ENCODE measurements at places on chromosomes 2 and 18.

- no peak for DNase-seq
Measured at GRCh38 chr2:176885661-176886060, 326.9 kb upstream of the HNRNPA3 start.

DNA sequence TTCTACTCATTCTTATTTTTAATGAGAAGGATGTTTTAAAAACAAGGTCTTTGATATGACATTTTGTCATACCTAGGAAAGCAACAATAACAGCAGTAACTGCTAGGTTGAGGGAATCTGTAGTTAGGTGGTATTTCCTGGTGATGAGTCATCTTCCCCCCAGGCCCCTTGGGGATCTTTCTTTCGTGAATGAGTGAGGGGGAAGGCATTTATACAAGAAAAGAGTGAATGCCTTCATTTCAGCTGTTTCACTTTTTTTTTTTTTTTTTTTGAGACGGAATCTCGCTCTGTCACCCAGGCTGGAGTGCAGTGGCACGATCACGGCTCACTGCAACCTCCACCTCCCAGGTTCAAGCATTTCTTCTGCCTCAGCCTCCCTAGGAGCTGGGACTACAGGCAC is 108.6 kb downstream of the MAP4K4 start:
- no peak for DNase-seq

DNA sequence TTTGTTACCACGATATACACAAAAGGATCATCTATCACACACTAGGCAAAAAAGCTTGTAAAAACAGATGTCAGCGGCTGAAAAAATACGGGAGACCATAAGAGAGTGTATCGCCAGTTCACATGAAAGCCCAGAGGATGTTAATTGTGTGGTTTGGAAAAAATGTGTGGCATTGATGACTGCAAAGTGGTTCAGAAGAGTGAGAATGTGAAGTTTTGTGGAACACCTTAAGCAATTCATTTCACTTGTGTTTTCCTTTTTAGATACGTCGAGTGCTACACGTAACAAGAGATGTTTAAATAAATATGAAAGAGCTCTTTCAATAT is 61.7 kb upstream of the DAPL1 start:
- no peak for DNase-seq

- DNase-seq, result no peak
Measured at GRCh38 chr2:241189856-241190201, 1.4 kb downstream of the ANO7 start.

GRCh38 chr2:72863046-72863445 is 24.2 kb upstream of the SPR start:
- no peak for DNase-seq

DNA sequence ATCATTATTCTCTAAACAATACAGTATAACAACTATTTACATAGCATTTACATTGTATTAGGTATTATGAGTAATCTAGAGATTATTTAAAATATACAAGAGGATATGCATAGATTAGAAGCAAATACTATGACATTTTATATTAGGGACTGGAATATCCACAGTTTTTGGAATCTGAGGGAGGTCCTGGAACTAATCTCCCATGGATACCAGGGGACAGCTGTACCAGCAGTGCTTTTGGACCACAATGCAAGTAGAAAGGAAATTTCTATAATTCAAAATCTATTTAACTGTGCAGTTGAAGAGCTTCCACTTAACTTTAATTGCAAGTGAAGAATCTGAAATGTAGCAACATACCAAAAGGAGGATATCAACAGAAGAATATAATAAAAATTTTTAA is 120.8 kb downstream of the LTBP1 start:
- no peak for DNase-seq

GRCh38 chr2:100893392-100894104 is 73.6 kb downstream of the NPAS2 start:
- peak; percentile 2 for DNase-seq

- DNase-seq, result no peak
Measured at GRCh38 chr2:222670191-222671038, 1.0 kb upstream of the MOGAT1 start.

DNA sequence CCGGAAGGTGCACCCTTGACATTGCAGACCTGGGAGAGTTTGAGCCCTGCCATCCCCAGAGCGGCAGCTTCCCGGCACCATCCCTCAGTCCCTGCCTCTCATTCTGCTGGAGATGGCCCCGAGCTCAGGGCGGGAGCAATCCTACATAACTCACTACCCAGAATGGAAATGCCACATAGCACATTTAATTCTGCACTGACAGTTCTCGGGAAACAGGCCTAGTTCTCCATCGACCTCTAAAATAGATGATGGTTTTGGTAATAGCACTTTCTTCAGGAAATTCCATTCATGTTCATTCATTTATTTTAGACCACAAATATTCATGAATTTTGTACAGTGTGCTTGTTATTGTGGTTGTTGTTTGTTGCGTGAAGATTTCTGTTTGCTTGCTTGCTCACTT is 92.9 kb upstream of the SLC14A2 start:
- no peak for DNase-seq

DNA sequence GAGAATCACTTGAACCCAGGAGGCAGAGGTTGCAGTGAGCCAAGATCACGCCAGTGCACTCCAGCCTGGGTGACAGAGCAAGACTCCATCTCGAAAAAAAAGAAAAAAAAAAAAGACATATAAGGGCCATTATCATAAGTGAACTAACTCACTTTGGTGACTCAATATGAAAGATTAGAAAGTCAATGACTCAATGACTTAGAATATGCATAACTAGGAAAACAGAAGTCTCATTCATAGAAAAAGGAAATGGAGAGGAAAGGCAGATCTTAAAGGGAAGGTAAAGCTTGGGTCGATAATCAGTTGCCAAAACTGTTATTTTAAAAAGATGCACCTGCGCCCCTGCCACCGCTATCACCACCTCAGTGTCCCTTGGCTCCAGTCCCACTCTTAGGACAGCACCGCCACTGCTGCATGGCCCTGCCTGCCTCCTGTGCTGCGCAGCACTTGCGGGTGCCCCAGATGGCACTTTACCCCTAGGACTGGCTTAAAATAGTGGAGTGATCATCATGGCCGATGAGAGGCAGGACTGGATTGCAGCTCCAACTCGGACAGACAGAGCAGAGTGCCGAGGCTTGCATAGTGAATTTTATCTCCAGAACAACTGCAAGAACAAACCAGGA is 54.7 kb downstream of the INO80D start:
- no peak for DNase-seq

DNA sequence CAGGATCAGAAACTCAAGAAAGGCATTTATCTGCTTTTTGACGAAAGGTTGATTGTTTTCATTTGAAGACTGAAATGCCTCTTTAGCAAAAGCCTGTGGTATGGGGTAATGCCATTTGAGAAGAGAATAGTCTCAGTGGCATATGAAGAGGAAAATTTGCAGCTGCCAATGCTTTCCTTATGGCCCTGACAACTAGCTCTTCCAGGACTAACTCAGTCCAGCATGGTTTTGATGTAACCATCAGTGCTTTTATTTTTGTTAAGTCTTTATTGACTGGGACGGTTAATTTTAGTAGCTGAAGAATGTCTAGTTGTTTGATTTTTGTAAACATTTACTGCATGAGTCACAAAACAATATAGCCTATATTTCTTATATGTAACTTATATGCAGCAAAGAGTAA is 158.4 kb downstream of the LNPK start:
- DNase-seq, result no peak

GRCh38 chr2:230537531-230537976 is 121.6 kb downstream of the SP100 start:
- DNase-seq, result no peak

DNA sequence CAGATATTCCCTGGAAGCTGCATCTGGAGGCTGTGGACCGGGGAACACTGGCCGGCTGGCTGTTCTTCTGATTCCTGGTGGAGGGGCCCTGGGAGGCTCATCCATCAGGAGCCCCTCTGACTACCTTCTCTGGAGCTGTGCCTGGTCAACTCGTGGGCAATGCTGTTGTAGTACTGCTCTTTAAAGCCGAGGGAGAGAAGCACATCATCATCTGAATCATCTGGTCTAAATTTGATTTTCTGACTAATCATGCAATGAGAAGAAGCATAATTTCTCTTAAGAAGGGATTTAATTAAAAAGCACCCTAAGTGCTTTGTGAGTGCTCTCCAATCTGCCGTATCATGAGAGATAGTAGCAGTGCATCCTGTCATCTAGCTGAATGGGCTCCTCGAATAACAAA is 229.5 kb downstream of the FHOD3 start:
- no peak for DNase-seq

- DNase-seq, result no peak
Measured at GRCh38 chr2:195956725-195957124, 111.9 kb downstream of the DNAH7 start.

Data from erythroblast (primary cell).